Hindlimb muscle (tissue), 1 donor: ENCODE measurements at places on chromosomes 12 and 14. TPM values are rescaled to one million over a fixed set of nuclear protein-coding genes. Genes with fewer than 3 reads are reported as not detected.

The SETD1B gene
- 12.3 TPM for polyA plus RNA-seq

The KRT6C gene
- polyA plus RNA-seq, result not detected

The SLC17A8 gene
- polyA plus RNA-seq, result 0.19 TPM

The LRP1-AS gene
- 0.45 TPM for polyA plus RNA-seq

The CACNA2D4 gene
- 3.3 TPM for polyA plus RNA-seq

The SYNDIG1L gene
- not detected for polyA plus RNA-seq

The ADCY4 gene
- polyA plus RNA-seq, result 17.0 TPM

The HHIPL1 gene
- 1.5 TPM for polyA plus RNA-seq

The SLC38A4 gene
- 10.3 TPM for polyA plus RNA-seq

The CMA1 gene
- not detected for polyA plus RNA-seq

The NOVA1 gene
- polyA plus RNA-seq, result 12.9 TPM

The CLIP1 gene
- polyA plus RNA-seq, result 21.7 TPM

The MYF5 gene
- polyA plus RNA-seq, result 29.5 TPM

The BATF gene
- 1.0 TPM for polyA plus RNA-seq

The VRTN gene
- polyA plus RNA-seq, result not detected

The HOXC4 gene
- polyA plus RNA-seq, result 21.4 TPM
